ENCODE measurements at places on chromosomes 5 and 9. TPM values are rescaled to one million over a fixed set of nuclear protein-coding genes. Genes with fewer than 3 reads are reported as not detected.

The ITGA2 gene
- 13.7 TPM for polyA plus RNA-seq

GRCh38 chr5:161663431-161663830 lies 22.1 kb upstream of the GABRA6 start:
- no peaks in the 10 kb centered on the region for H3K36me3 ChIP-seq
- H3K4me3 ChIP-seq: no peak overlapping the region
- no peaks in the 10 kb centered on the region for H3K4me1 ChIP-seq
- DNase-seq: no peak
- no peaks in the 10 kb centered on the region for H3K27me3 ChIP-seq
- H3K27ac ChIP-seq: no peak overlapping the region

The LCN15 gene
- 14.0 TPM for polyA plus RNA-seq

GRCh38 chr5:154087260-154087659 lies 48.5 kb downstream of the MFAP3 start:
- H3K27ac ChIP-seq: no peak overlapping the region
- H3K4me1 ChIP-seq: no peaks in the 10 kb centered on the region
- no peak for DNase-seq

GRCh38 chr9:29906065-29906464 lies 2332.8 kb upstream of the C9orf72 start:
- H3K36me3 ChIP-seq: no peaks in the 10 kb centered on the region
- H3K4me1 ChIP-seq: no peaks in the 10 kb centered on the region
- no peak overlapping the region for H3K4me3 ChIP-seq

DNA sequence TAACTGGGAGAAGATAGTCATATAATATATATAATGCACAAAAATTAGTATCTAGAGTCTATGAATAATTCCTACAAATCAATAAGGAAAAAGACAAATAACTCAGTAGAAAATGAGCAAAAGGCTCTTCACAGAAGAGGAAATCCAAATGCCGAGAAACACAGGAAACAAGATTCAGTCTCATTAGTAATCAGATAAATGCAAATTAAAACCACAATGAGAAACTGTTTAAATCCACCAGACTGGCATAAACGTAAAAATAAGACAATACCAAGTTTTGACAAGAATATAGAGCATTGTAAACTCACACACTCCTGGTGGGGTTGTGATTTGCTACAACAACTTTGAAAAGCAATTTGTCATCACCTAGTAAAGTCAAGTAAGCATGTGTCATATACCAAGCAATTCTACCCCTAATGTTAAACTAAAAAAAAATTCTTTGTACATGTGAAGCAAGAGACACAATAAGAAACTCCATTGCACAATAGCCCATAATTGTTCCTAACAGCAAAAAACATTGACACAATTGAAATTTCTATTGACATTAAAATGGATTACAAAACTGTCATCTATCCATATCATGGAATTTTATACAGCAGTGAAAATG lies 21.0 kb upstream of the UBLCP1 start:
- H3K27me3 ChIP-seq: peaks cover 7% of the 10 kb centered on the region
- H3K27ac ChIP-seq: no peak overlapping the region
- H3K36me3 ChIP-seq: no peaks in the 10 kb centered on the region
- no peak for DNase-seq
- no peaks in the 10 kb centered on the region for H3K4me1 ChIP-seq

GRCh38 chr5:39015743-39016586 lies 58.2 kb downstream of the RICTOR start:
- peak; percentile 23 for DNase-seq
- peaks cover 28% of the 10 kb centered on the region for H3K36me3 ChIP-seq
- no peak overlapping the region for H3K4me3 ChIP-seq
- no peaks in the 10 kb centered on the region for H3K27me3 ChIP-seq
- H3K4me1 ChIP-seq: no peaks in the 10 kb centered on the region

The SPRY4 gene
- 41.7 TPM for polyA plus RNA-seq

DNA sequence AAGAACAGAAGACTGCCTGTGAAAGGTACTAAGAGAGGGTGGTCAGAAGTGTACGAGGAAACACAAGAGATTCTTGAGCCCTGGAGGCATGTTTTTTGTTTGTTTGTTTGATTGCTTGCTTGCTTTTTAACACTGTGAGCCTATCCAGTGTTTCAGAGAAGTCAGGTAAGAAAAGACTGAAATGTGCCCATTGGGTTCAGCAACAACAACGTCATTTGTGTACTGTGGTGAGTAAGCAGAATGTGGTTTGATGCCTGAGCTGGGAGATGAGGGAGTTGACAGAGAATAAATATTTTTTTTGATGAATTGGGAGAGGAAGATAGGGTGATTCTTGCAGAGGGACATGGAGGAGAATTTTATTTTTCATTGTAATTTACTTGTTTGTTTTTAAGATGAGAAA lies 73.1 kb downstream of the RPS23 start:
- H3K4me1 ChIP-seq: no peaks in the 10 kb centered on the region
- H3K27me3 ChIP-seq: no peaks in the 10 kb centered on the region
- DNase-seq: no peak
- H3K27ac ChIP-seq: no peak overlapping the region

- no peak overlapping the region for H3K4me3 ChIP-seq
- no peak for DNase-seq
- H3K27ac ChIP-seq: no peak overlapping the region
Observed at GRCh38 chr9:100436571-100436970, 9.6 kb downstream of the MSANTD3 start.

The PARP8 gene
- 16.9 TPM for polyA plus RNA-seq

The FCN1 gene
- polyA plus RNA-seq: 0.55 TPM

DNA sequence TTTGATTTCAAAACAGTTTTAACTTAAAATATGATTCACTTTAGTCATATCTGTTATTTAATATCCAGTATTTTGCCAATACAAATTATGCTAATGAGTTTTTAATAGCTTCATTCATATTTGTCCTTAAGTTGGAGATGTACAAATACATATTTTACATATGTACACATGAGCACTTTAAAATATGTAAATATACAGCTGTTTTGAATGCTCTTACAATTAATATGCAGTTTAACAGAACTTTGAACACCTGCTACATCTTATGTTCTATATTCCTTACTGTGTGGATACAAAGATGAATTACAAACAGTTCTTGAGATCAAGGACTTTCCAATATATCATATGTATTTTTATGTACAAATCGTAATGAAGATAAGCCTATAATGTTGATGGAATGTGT lies 74.0 kb downstream of the CHSY3 start:
- DNase-seq: no peak
- H3K27me3 ChIP-seq: no peaks in the 10 kb centered on the region
- H3K4me1 ChIP-seq: no peaks in the 10 kb centered on the region
- no peak overlapping the region for H3K4me3 ChIP-seq
- H3K36me3 ChIP-seq: no peaks in the 10 kb centered on the region

DNA sequence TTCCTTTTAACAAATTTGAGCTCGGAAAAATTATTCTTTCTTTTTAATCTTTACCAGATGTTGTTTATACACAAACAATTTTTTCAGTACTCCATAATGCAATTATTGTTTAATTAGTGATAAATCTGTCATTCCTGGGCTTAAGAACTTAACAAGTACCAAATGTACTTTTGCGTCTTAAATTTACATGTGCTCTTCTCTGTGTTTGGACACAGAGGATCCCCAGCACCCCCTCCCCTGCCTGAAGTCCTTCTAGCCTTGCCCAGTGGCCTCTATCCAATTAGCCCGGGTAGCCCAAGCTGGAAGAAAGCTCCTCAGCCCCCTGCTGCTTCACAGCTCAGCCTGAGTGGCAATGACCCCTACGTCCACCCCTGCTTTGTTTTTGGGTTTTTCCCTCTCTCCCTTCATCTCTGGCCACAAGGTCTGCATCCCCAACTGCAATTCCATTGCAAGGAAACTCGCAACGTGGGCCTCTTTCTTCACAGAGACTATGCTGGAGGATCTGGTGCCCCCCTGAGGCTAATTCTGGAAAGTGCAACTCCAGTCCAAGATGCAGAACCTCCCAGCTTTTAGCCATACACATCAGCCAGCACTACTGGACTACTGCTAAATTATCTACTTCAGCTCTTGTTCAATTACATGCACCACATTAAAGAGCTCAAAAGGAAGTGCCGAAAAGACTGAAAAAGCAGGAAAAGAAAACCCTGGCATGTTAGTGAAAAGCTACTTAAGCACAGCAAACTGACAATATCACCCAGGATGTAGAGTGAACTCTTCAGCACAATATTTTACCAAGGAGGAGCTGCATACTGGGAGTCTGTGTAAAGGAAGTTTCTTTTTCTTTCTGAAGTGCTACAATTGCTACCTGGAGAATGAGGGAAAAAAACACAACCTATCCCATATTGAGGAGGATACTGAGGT lies 186.2 kb downstream of the FANCC start:
- H3K27me3 ChIP-seq: no peaks in the 10 kb centered on the region
- H3K4me3 ChIP-seq: no peak overlapping the region
- peaks cover 18% of the 10 kb centered on the region for H3K4me1 ChIP-seq
- H3K27ac ChIP-seq: no peak overlapping the region
